NCI-H1417 treated with DMSO at 0.1 percent for 48 hours (cell line): ENCODE measurements at places on chromosomes 1 and 21.

DNA sequence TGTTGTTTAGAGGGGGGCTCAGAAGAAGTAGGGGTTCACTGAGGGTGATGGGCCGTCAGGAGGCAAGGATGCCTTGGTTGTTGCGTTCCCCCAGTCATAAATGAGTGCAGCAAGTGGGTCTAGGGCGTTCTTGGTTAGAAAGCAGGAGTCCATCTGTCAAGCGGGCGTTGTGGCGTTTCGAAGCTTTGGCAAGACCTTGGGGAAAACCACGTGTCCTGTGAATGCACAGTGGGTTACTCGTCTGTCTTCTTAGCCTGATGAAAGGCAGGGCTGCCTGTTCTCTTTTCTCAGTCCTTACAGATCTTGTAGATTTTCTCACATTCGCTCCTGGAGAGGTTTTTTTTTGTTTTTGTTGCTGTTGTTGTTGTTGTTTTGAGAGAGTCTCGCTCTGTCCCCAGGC, 6.3 kb upstream of the ZNF496 start:
- no peak for DNase-seq

DNA sequence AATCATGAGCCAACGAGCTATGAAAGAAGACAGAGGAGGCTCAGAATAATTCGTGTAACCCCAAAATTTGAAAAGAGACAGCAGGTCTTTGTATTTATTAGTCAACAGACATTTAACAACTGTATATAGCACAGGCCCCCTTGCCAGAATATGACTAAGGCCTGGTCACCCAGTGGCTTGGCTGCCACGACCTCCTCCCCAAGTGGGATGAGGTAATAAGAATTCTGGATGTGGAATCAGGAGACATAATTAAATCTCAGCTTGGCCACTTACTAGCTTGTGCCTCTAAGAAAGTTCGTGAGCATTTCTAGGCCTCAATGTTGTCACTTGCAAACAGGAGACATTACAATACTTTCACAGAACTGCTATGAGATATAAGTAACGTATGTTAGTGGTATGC, 134.2 kb upstream of the TNFSF4 start:
- DNase-seq, result no peak

DNA sequence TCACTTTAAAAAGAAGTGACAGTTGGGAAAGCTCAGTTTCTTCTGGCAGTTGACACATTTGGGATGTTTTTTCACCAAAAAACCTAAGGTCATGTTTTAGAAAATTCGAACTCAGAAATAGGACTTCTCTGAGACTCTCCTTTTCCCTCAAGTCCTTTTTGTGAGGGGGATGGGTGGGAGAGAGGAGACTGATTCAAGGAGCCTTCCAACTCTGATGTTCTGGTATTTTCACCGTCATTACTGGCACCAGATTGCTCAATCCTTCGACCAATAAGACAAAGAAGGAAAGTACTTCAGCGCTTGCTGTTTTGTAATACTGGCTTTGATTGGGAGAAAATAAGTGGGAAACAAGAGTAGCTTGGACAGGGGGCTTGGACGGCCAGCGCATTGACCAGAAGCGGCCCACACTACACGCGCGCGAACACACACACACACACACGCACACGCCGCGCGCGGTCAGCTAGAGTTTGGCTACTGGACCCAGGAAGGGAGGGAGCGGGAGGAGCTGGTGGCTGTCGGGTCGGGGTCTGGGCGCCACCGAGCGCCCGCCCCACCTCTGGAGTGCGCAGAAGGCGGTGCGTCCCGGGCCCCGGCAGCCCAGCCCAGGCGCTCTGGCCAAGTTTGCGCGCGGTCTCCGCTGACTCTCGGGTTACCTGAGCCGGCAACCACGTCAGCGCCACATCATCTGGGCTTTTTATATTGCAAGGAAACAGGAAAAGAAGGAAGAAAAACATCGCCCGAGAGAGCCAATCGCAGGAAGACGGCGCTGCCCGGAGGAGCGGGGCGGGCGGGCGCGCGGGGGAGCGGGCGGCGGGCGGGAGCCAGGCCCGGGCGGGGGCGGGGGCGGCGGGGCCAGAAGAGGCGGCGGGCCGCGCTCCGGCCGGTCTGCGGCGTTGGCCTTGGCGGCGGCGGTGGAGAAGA, at the start of gene KCNK1:
KCNK1 (plus strand) TSS at position 855 of the 921 bp plus-strand sequence; CDS start at position 921, 66 bp downstream.
- no peak for DNase-seq

DNA sequence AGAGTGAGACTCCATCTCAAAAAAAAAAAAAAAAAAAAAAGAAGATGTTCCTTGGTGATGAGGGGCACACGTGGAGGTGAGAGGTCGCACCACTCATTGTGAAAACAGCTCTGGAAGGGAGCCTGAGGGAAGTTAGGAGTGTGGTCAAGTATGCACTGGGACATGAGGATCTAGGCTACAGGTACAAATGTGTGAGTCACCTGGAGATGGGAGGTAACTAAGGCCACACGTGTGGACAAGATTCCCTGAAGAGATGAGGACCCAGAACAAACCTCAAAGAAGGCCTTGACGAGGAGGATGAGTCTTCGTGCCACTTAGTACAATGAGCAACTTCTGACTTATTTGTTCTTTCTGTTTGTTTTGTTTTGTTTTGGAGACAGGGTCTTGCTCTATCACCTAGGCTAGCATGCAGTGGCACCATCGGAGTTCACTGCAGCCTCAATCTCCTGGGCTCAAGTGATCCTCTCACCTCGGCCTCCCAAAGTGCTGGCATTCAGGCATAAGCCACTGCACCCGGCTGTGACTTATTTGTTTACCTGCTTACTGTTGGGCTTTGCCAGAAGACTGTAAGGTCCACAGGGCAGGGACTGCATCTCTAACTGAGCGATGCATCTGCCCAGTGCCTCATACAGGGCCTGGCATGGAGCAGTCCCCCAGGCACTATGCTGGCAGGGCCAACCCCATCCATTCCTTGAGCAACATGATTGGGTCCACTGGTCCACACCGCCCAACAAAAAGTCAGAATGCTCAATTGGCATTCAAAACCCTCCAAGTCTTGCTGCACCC, 6.4 kb downstream of the ASAP3 start:
- no peak for DNase-seq

DNA sequence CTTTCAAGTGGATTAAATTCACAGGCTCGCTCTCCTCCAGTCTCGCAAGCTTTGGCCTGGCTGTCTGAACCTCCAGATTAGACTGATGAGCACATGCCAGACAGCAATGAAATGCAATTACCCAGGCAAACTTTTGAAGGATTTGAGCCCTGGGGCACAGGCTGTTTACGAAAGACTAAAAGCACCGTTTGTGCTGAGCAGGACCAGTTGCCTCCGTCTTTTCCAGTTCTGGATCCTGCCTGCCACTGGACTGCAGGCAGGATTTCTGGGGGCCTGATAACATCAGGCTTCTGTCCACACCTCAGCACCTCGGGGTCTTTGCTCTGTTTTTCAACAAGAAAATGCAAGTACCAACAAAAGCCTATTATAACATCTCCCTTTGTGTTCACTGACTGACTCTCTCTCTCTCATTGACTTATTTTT, 145.7 kb downstream of the CLIC6 start:
- no peak for DNase-seq

GRCh38 chr1:234582186-234582585, 27.8 kb downstream of the IRF2BP2 start:
- no peak for DNase-seq

- no peak for DNase-seq
Observed at GRCh38 chr1:111888740-111889376, 100.6 kb downstream of the KCND3 start.

- DNase-seq, result peak; percentile 32
Observed at GRCh38 chr1:222464841-222465210, 83.1 kb downstream of the HHIPL2 start.

DNA sequence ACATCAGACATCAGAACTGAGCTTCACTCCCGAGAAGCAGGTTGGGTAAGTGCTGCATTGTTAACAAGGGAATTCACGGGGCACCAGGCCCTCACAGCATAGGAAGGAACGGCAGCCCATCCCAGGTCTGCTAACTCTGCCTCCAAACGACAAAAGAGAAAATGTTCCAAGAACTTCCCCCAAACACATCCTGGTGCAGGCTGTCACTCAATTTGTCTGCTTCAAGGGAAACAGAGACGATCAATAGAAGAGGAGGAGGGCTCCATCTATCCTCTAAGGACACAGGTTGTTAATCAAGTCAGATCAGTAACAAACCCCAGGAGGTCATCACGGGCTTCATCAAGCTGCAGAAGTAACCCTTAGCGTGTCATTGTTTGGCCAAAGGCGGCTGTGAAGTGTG, 3.5 kb upstream of the TSPEAR start:
- DNase-seq, result no peak

DNA sequence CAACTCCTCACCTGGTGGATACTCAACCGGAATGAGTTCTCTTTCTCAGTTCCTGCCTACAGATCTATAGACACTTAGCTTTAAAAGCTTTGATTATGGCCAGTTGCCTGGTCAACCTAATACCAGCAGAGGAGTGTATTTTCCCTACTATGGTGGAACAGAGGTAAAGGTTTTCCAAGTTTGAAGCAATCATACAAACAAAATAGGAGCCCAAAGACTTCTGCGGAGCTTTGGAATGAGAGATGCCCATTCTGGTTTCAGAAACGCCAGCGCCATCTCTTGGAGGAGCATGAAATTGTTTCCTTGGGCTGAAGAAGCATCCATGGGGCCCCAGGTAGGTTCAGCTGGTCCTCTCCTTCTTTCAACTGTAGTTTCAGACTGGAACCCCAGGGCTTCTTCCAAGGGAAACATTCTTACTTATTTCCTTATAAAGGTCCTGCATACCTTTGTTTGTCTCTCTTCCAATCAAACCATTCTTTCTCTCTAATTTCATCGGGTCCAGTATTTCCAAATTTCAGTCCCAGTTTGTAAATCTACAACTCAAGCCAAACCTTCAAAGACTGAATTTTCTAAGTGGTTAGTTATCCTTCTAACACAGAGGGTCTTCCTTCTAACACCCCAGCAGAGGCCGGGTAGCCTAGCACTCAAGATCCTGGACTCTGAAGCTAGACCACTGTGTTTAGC, 95.9 kb downstream of the KCNJ15 start:
- DNase-seq, result peak; percentile 33

GRCh38 chr1:212440419-212440818, 7.7 kb downstream of the NENF start:
- no peak for DNase-seq
